AG09319 (cell line): ENCODE measurements at places on chromosomes 6 and 20.
A peak's percentile ranks its signal among the peaks of the same experiment; 100 is the strongest.

DNA sequence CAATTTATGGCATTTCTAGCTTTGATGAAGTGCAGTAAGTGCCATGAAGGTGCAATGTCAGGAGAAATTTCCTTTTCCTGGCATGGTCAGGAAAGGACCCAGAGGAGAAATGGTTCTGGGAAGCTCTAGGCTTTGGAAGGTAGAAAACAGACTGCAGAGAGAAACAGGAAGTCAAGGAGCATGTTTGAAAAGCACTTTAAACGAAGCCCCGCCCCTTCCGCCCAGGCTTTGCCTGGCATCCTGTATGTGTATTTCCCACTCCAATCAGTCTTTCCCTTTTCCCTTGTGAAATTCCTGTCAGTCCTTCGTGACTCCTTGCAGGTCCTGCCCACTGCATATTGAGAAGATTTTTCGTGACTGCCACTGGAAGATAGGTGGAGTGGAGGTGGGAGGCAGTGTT lies 320.9 kb upstream of the SASH1 start:
- DNase-seq: no peak

GRCh38 chr20:12093057-12093796 lies 175.5 kb downstream of the BTBD3 start:
- DNase-seq: no peak

- no peak for DNase-seq
These were observed 22.2 kb downstream of the RIN2 start for GRCh38 chr20:19780261-19780660.

GRCh38 chr6:139927236-139927635 lies 552.8 kb upstream of the CITED2 start:
- DNase-seq: no peak

DNA sequence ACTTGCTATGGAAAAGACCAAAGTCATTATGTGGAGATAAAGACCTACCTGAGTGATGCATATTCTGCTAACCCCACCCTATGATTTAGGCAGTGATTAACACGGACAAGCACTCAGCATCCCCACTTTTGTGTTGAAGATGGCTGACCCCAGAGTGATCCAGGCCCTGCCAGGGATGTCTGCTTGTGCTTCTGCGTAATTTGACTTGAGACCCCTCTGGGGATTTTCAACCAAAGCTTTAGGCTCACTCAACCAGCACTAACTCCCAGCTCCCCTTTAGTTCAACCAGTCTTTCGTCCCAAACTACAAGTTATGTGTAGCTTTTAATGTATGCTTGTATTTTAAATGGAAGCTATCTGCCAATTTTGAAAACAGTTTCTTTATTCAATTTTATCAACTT lies 538.0 kb upstream of the ID4 start:
- no peak for DNase-seq

- DNase-seq: no peak
These were observed 40.5 kb upstream of the MPC1 start for GRCh38 chr6:166423051-166423745.

GRCh38 chr6:36735110-36736071 lies 37.8 kb downstream of the RAB44 start:
- peak; percentile 80 for DNase-seq

DNA sequence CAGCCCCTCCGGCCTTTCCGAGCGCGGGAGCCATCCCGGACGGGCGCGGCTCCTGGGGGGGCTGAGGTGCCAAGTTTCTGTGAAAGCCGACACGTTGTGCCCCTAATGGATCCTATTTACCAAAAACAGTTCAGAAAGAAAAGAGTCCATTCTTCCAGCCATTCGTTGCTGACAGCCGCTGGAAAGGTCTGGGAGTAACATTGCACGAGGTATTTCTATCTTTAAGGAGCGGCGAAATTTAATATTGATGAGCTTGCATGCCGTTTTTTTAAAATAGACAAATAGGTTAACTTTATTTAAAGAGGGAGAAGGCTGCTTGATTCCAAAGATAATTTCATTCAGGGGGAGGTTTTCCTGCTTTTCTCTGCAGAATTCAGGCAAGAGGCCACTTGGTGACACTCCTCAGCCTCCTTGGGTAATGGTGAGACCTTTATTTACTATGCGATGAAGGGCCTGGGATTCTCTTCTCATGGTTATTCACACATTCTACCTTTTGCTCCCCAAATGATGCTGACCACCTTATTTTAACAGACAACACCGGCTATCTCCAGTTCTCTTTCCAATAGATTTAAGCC lies 988 bp downstream of the TIAM2 start:
- no peak for DNase-seq

GRCh38 chr6:143370812-143371370 lies 79.6 kb downstream of the ADAT2 start:
- no peak for DNase-seq

- no peak for DNase-seq
These were observed 19.1 kb upstream of the ADGRB3 start for GRCh38 chr6:68615938-68616337.

DNA sequence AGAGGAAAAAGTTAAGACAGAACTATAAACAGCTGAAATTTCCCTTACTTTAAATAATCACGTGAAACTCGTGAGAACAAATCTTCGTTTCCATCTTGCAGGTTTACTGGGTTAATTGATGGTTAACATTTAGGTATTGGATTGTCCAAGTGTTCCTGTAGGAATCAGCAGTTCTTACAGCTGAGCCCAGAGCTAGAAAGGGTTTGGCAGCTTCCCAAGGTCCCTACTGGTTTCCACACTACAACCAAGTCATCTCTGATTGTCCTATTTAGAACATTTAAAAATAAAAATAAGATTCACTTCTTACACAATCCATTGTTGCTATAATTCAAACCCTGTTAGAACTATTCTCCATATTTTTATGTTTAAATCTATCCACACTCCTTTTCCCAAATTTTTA lies 15.8 kb downstream of the MPC1 start:
- DNase-seq: no peak

- no peak for DNase-seq
These were observed 36.9 kb downstream of the PANK2 start for GRCh38 chr20:3925899-3926638.

DNA sequence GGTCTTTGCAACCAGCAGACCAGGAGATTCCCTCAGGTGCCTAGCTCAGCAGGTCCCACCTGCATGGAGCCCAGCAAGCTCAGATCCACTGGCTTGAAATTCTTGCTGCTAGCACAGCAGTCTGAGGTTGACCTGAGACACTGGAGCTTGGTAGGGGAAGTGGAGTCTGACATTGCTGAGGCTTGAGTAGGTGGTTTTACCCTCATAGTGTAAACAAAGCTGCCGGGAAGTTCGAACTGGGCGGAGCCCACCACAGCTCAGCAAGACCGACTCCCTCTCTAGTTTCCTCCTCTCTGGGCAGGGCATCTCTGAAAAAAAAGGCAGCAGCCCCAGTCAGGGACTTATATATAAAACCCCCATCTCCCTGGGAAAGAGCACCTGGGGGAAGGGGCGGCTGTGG lies 34.3 kb downstream of the PRSS35 start:
- no peak for DNase-seq

DNA sequence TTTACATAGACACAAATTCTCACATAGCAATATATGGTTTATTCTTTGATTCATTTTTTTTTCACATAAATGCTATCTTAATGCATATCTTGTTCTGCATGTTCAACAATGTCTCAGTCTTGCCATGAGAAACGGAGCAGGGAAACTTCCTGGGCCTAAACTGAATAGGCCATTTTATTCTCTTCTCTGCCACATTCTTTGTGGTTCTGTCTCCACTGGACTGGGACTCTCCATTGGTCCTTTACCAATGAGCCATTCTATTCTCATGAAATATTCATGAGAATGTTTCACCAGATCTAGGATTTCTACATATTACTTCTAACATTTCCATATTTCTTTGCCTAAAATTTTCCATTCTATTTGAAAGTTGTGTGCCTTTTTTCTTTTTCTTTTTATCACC lies 42.8 kb downstream of the LAMA2 start:
- DNase-seq: no peak

DNA sequence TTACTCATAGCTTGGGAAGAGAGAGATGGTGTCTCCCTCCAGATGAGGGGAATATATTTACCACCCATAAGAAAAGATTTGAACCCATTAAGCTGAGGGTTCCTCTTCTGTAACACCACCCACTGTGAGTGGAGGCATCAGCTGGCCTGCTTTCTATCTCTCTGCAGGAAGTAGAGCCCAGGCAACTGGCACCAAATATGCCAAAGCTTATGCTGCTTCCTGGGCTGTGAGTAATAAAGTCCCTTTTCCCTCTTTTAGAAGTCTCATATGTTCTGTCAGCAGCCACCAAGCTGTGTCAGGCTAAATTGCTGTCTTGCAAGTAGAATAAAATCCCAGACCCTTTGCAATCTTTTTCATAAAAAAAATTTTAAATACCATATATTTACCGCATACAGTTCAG lies 241.4 kb downstream of the LAMA2 start:
- no peak for DNase-seq

GRCh38 chr6:73823046-73823735 lies 127.2 kb downstream of the CD109 start:
- no peak for DNase-seq

DNA sequence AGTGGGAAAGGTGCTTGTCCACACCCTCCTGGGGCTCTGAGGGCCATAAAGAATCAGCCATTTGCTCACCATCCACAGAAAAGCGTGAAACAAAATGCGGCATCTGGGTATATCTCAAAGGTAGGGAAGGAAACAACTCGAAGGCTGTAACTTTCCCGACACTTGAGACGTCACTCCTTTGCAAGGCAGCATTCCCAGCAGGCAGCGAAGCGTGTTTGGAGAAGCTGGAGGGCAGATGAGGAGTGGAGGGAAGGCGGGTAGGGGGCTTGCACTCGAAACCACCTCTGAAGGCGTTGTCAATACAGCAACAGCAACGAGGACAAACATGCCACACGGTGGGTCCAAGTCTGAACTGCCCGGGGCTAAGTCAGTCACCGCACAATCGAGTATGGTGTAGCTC lies 98.4 kb downstream of the FOXC1 start:
- no peak for DNase-seq

- DNase-seq: no peak
These were observed 312.6 kb upstream of the ID4 start for GRCh38 chr6:19524366-19525186.

- no peak for DNase-seq
These were observed 284.1 kb upstream of the PLN start for GRCh38 chr6:118263921-118264486.

GRCh38 chr20:6920991-6921613 lies 153.6 kb downstream of the BMP2 start:
- DNase-seq: no peak

GRCh38 chr6:167538746-167539145 lies 213.9 kb downstream of the TTLL2 start:
- no peak for DNase-seq

GRCh38 chr20:64065974-64066343 lies 3.0 kb downstream of the TCEA2 start:
- no peak for DNase-seq

GRCh38 chr6:169271158-169271876 lies 17.7 kb upstream of the THBS2 start:
- no peak for DNase-seq

- no peak for DNase-seq
These were observed 59.0 kb upstream of the NELFCD start for GRCh38 chr20:58922036-58922435.

- no peak for DNase-seq
These were observed 32.0 kb downstream of the CEP43 start for GRCh38 chr6:167031082-167031709.

GRCh38 chr6:15132167-15132566 lies 113.7 kb upstream of the JARID2 start:
- no peak for DNase-seq

DNA sequence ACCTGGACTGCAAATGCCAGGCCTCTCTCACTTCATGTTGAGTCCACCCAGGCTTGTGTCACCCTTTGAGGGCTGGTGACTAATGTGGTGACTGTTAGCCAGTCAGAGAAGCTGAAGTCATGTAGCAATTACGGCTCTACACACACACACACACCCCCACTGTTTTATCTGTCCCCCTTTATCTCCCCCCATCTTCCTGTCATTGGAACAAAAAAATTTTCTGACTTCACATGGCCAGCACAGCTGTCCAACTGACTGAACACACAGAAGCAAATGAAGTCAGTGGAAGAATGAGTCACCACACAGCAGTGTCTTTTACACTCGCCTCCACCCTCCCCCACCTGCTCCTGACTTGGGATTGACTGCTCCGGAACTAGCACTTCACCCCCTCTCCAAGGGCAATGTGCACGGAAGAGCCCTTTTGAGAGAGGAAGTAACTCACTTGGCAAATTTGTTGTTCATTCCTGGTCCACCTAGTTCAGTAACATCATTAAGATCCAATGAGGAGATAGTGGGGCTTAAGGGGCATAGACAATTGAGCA lies 198.0 kb downstream of the RNF144B start:
- peak; percentile 4 for DNase-seq

DNA sequence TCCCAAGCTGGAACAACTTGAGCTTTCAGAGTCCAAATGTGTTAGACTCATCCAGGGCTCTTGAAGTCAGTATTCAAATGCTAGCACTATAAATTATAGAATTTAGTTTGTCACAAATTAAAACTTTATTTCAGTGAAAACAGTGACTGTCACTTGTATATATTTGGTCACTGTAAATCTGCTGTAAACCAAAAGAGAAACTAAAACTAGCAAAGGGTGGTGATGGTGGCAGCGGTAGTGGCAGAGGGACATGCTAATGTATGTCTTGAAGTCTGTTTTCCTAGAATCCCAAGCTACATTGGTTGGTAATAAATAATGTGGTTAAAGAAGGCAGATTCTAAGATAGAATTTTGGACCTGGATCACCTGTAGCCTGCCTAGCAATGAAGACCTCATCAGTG lies 140.4 kb upstream of the CENPW start:
- no peak for DNase-seq

DNA sequence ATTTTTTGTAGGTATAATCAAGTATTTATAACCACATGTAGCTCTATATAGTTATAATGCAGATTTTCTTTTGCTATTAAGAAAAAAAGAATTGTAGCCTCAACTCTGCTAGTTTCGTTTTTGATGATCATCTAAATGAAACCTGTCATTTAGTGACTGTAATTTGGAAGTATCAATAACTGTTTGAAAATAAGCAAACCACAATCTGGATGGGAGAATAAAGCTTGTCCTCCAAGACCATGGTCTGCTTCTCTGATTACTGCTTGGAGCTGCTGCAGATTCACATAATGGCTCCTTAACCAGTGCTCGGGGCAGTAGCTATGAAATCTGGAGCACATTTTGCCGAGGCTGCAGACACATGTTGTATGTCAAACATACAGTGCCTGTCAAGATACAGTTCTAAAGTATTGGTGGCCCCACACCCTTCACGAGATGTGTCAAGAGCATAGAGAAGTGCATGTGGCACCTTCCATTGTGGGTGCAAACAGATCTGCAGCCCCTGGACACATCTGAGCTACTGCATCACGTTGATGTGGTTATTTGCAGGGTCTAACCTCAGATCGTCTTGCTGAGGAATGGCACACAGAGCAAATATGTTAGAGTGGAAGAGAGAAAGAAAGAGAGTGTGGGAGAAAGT lies 255.7 kb upstream of the SUPT3H start:
- DNase-seq: no peak

- DNase-seq: no peak
These were observed 1042.4 kb upstream of the FLRT3 start for GRCh38 chr20:15379681-15380296.

DNA sequence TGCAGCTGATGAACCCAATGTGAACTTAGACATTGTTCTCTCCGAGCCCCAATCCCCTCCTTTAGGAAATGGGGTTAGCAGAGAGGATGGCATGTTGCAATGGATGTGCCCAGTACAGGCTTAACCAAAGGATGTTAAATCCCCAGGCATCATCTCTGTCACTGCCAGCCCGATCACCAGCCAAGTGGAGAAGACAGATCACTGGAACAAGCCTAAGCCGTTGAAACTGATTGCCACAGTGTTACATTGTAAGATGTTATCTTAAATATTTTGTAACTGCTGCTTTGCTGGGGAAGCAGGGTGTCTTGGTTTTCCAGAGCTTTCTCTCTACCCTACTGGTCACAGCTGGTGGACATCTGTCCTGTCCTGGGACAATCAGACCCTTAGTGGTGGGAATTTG lies 783.4 kb upstream of the CHD6 start:
- no peak for DNase-seq
